Left kidney (tissue), 8 donors: ENCODE measurements at places on chromosomes 7 and 10. TPM values are rescaled to one million over a fixed set of nuclear protein-coding genes. Genes with fewer than 3 reads are reported as not detected.

DNA sequence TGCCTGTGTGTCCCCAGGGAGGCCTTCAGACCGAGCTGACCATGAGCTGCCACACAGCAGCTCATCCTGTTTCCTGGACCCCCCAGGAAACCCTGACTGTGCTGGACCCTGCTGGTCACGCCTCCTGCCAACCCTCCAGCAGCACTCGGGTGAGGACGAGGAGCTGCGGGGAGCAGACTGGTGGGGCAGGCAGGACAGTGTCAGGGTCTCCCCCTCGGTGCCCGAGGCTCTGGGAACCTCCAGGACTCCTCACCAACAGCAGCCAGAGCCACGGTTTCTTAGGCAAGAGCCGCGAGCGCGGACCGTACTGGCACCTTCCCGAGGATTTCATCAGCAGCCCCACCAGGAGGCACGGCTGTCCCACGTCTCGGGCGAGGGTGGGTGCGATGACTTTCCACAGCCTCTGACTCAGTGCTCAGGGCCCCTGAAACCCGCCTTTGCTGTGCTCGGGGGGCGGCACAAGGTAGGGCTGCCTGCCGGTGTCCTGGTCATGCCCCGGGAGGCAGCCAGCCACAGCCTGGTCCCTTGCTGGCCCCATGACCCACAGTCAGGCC is 186.9 kb downstream of the ELFN1 start:
- no peak for DNase-seq

DNA sequence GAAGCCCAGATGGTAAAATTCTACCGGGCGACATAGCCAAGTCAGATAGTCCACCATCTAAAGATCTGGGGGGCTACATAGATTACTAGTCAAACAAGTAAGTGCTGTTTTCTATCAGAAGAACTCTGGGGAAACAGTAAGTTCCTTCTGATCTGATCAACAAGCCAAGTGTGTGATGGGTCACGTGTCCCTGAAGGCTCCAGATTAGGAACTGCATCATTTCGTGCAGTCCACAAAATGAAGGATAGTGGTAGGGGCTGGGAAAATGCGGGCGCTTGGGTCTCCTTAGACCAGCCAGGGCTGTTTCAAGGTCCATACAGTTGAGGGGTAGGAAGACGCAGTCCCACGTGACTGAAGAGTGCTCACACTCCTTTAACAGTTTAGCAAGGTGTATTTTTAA is 1.8 kb upstream of the CHN2 start:
- no peak for DNase-seq

DNA sequence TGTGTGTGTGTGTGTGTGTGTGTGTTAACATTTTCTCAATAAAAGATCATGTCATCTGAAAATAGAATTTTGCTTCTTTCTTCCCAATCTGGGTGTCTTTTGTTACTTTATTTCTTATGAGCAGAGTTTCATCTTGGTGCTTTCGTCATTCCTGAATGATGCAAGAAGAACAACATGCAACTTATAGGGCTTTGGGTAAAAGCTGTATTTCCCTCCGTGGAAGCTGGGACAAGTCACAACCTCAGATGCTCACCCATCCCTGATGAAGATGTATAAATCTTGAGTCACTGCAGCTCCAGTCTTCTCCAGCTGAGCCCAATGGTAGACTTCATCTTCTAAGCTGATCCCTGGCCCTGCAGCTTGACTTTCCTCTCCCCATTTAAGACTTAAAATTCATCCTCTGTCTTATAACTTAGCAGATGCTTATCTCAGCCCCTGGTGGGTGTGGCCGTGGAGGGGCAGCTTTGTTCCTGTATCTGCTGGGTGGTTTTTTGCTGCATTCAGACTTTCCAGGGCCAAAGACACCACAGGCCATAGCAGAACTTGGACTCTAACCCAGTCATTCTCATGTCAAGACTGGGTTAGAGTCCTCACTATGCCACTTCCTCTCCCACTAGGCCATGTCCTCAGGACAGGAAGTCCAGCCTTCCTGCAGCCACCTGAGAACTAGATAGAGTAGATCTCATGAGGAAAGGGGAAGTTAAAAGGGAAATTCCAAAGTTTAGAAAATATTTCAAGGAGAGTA is 356.4 kb downstream of the TNS3 start:
- no peak for DNase-seq

DNA sequence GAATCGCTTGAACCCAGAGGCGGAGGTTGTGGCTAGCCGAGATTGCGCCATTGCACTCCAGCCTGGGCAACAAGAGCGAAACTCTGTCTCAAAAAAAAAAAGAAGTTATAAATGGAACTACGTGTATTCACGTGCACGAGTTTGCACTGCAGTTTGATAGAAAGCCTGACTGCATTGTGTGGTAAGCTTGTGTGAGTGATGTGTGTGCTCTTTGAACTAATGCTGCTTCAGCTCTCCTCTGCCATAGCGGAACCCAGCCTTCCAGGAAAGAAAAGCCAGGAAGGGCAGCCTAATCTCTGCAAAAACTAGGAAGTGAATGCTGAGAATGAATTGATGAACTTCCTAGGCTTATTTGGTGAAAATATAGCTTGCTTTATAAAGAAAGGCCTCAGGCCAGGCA is 15.6 kb upstream of the MKRN1 start:
- DNase-seq: no peak

DNA sequence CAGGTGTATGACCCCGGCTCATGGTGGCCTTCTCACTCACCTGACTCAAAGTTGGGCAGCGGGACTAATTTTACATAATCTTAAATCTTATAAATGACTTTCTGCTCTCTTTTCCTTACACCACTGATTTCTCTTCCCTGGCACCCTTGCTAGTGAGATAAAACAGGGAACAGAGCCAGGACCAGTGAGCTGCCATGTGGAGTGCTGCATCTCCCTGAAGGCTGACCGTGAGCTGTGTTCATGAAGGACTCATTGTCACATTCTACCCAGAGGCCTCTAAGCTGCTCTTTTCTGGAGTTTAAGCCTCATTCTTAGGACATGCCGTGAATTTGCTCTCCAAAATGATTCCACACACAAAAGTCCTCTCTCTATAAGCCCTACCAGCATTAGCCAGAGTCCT is 762.3 kb downstream of the AUTS2 start:
- no peak for DNase-seq

- DNase-seq: no peak
Measured at GRCh38 chr7:142615508-142615907, 133.8 kb upstream of the PRSS1 start.

GRCh38 chr7:23261843-23262452 is 15.4 kb downstream of the GPNMB start:
- DNase-seq: no peak

GRCh38 chr10:118752409-118752808 is 2.4 kb downstream of the CACUL1 start:
- DNase-seq: no peak

DNA sequence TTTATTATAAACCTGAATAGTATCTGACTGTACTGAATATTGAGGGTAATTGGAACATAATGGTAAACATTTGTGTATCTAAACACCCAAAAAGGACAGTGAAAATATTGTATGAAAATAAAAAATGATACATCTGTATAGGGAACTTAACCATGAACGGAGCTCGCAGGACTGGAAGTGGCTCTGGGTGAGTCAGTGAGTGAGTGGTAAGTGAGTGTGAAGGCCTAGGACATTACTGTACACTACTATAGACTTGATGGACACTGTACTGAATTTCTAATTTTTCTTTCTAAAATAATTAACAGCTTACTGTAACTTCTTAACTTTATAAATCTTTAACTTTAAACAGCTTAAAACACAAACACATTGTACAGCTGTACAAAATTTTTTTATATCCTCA is 454.5 kb upstream of the FZD8 start:
- DNase-seq: no peak

DNA sequence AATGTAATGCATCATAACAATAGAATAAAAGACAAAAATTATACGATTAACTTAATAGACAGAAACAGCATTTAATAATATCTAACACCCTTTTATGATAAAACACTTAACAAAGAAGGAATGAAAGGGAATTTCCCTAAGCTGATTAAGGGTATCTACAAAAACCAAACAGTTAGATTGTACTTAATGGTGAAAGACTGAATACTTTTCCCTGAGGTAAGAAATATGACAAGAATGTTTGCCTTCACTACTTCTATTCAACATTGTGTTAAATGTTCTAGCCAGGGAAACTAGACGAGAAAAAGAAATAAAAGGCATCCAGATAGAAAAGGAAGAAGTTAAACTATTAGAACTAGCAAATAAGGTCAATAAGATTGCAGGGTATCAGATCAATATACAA is 276.9 kb downstream of the BAMBI start:
- DNase-seq: no peak

DNA sequence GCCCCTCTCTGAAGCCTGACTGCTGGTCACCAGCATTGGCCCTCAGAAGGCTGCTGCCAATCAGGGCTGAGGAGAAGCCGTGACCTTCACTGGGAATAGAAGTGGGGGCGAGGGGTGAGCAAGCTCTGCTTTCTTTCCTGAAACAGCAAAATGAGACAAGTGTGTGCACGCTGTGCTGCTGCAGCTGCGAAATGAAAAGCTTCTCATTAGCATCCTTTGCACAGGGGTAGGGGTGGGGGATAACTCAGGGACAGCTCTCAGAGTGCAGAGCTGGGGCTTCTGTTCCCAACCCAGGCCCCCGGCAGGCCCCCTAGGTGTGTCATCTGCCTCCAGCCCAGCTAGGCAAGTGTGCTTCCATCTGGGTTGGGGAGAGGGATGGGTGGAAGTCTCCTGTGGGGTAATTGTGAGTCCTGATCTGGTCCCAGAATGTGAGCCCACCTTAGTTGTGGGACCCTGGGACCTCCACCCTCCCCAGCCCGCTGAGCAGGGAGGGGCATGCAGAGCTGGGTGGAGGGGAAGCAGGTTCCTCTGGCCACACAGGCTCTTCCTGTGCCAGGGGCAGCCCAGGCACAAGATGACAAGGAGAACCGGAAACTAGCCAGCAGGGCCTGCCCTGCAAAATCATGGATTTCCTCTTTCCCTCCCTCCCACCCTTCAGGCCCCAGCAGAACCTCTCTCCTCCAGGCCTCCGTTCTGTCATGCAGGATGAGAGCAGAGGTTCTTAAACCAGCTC is 22.2 kb downstream of the ZNF467 start:
- no peak for DNase-seq

DNA sequence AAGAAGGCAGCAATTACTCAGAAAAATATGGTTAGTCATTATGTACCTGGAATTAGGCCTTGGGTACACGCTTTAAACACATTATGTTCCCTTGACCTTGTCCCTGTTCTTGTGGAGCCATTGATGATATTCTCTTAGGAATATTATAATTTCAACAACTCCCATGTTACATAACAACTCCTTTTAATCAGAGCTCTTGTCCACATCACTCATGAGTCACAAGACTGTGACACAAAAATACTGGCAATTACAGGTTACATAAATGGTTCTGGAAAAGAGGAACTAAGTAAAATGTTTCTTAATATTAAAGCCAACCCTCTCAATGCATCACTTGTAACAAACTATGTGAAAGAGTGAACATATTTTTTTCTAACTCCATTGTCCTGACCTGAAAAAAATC is 143.8 kb upstream of the PCLO start:
- DNase-seq: no peak

DNA sequence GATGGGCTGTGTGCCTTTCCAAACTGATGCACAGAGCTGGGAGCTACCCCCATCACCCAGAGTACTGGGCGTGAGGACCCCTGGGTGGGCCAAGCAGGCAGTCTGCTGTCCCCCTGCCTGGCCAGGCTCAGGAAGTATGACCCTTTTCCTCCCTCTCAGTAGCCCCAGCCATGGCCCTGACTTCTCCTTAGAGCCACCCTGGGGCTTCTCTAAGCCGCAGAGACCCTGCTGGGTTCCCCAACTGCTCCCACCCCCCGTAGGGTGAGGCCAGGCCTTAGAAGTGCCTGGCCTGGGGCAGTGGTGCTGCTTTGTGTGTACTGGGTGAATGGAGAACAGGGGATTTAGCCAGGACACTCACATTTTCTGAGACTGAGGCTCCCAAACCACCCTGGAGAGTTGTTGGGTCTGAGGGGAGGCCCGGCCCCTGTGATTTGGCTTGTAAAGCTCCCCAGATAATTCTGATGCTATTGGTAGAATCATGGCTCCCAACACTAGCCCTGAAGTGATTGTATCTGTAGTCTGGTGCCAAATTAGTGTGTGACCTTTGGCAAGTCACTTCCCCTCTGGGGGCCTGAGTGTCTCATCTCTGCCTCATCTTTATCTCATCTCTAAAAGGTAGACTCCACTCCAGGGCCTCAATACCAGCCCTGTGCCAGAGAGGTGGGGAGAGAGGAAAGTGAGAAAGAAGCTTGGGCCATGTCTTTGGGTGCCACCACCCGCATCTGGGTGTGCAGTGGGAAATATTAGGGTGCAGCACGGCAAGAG is 99.7 kb upstream of the PPIF start:
- no peak for DNase-seq

DNA sequence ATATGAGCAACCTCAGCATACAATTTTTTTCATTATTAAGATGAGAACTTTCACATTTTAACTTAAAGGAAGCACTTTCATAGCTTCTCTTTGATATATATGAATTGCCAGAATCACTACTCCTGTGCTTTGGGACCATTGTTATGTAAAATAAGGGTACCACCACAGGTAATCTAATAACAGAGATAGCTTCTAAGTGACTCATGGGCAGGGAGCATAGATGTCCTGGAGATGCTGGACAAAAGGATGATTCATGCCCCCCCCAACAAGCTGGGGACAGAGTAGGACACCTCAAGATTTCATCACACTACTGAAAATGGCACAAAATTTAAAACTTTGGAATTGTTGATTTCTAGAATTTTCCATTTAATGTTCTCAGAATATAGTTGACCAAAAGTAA is 641.1 kb downstream of the PCDH15 start:
- DNase-seq: no peak

- DNase-seq: no peak
Measured at GRCh38 chr10:121667948-121668313, 69.7 kb upstream of the FGFR2 start.

SMO gene
- 111 TPM for polyA plus RNA-seq

CH25H gene
- not detected for polyA plus RNA-seq

FRA10AC1 gene
- 58.4 TPM for polyA plus RNA-seq

PIP gene
- polyA plus RNA-seq: not detected

TAS2R4 gene
- polyA plus RNA-seq: 6.7 TPM

SFTPA1 gene
- not detected for polyA plus RNA-seq
